ENCODE measurements at places on chromosomes 7 and 10.

DNA sequence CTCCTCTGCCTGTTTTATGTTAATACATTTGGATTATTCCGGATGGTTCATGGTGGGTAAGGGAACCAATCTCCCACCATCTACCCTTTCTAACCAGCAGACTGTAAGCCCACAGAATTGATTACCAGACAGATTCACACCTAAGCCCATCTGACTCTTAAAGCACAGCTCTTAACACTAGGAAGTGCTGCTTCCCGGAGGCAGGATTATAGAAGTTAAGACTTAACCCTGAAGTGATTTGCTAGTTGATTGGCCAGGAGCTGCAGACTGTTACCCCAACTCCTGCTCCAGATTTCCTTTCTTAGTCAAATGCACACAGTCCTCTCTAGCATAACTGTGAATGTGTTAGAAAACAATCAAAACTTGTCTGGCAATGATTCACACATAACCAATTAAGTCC, 221.7 kb downstream of the CDK14 start:
- DNase-seq = no peak

GRCh38 chr10:61464461-61465170, 11.4 kb upstream of the TMEM26 start:
- DNase-seq = peak; percentile 36

DNA sequence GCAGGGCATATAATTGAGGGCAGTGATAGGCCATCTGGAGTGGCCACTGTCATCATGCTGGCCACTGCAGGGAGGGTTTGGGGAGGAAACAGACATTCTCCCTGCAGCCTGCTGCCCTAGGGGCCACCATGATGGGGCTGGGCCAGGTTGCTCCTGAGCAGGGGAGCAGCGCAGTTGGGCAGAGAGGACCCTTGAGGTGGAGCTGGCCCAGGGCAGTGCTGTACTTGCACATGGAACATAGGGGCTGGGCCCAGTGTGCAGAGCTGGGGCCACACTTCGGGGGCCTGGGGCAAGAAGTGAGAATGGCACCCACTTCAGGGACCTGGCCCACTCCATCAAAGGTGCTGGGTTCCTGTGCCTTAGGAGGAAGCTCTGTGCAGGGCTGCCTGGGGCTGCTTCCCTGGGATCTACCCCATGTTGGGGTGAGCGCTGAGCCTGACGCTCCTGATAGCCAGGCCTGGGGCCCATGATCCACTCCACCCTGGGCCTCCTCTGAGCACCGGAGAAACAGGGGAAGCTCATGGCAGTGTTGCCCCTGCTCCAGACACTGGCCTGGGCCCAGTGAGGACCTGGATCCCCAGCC, 21.3 kb upstream of the NUB1 start:
- no peak for DNase-seq

GRCh38 chr7:23350466-23350865, 51.3 kb downstream of the MALSU1 start:
- no peak for DNase-seq

- DNase-seq = no peak
These were observed 494.0 kb upstream of the POT1 start for GRCh38 chr7:125423458-125424155.

GRCh38 chr10:19815731-19816410, 361 bp upstream of the PLXDC2 start:
- DNase-seq = peak; percentile 42

DNA sequence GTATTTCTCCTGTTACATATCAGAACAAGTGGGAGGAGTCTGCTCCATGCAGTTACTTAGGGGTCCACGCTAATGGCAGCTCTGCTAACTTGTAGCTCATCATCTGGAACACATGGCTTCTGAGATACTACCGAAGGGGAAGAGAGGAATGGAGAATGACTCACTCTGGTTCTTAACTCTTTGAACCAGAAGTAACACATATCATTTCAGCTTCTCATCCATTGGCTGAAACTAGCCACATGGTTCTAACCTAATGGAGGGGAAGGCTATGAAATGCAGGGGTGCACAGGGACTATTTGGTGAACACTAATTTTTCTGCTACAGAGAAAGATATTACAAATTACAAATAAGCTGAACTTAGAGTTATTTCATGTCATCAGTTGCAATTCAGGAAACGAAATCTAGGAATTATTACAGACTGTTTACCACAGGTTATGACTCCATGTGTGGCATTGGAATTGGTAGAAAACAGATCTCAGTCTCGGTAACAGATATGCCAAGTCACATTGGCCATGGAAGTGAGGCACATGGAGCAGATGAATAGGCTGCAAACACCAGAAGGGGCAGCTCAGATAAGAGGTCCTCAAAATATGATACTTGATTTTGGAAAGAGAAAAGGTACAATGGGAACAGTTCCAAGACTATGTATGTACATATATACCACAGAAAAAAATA, 9.4 kb upstream of the KAT6B start:
- DNase-seq = no peak

- no peak for DNase-seq
These were observed 15.5 kb downstream of the ARHGAP12 start for GRCh38 chr10:31912898-31913850.

Data from GM03348 (cell line).